Left colon (tissue), 2 donors: ENCODE measurements at places on chromosomes 16 and 17.

- no peak for DNase-seq
Measured at GRCh38 chr16:16019488-16019887, 70.1 kb downstream of the ABCC1 start.

- no peak for DNase-seq
Measured at GRCh38 chr16:77213542-77214106, 14.4 kb downstream of the SYCE1L start.

DNA sequence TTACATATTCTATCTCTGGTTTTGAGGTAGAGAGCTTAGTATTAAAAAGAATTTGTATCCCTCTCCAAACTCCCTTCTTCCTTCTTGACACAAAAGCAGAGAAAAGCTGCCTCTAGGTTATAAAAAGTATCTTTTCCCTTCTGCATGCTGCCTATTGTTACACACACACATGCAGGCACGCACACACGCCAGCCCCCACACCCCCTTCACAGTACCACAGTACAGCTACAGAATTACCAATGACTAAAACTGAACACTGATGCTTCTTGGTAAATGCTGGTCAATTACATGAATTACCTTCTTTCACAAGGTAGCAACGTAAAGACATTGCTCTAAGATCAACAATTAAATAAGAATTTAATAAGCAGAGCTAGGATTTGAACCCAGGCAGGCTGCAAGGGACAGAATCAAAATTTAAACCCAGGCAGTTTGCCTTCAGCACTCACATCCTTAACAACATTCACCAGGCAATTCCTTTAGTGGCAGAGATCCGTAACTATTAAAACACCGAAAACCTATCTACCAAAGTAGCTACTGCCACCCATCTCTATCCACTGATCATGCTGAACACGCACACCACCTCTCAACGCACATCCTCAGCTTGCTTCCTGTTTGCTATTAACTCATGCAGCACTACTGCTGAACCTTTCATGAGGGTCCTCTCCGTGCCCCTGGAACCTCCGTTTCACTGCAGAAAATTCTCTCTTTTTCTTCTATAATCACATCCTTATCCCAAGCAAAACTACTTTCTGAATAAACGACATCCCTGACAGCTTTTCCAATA, 37.8 kb downstream of the YWHAE start:
- DNase-seq = no peak

DNA sequence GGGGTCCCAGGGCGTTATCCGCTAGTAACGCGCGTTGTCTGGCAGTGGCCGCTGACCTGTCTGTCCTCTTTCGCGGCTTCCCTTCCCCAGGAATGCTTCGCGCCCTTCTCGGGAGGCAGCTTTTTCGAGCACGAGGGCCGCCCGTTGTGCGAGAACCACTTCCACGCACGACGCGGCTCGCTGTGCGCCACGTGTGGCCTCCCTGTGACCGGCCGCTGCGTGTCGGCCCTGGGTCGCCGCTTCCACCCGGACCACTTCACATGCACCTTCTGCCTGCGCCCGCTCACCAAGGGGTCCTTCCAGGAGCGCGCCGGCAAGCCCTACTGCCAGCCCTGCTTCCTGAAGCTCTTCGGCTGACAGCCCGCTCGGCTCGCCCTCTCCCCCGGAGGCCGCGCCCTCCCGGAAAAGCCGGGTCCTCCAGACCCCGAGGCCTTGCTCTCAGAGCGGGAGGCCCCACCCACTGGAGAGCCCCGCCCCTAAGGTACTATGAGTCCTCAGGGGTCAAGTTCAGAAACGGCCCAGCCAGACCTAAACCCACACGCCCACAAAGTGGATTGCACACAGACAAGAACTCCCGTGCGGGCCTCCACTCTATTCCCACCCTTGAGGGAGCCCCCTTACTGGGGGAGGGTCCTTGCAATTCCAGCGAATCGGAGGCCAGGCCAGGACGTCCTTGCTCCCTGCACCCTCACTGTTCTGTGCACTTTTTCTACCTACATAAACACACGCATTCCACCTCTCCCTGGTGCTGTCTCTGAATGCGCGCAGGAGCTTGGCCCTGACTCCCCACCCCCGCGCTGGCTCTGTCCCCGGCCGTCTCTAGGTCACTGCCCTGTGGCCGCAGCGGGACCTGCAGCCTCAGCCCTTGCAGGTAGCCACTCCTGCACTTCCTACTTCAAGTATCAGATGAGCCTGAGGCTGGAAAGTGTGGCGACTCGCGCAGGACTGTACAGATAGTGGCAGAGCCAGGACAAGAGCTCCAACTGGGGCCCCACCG, 5.4 kb upstream of the SLC5A2 start:
- DNase-seq = peak; percentile 92

GRCh38 chr17:8119581-8120519, 1.5 kb upstream of the ALOXE3 start:
- DNase-seq = peak; percentile 81

- no peak for DNase-seq
Measured at GRCh38 chr17:69142175-69142802, 594 bp upstream of the ABCA6 start.

GRCh38 chr17:70407506-70407905, 238.2 kb downstream of the KCNJ2 start:
- no peak for DNase-seq

DNA sequence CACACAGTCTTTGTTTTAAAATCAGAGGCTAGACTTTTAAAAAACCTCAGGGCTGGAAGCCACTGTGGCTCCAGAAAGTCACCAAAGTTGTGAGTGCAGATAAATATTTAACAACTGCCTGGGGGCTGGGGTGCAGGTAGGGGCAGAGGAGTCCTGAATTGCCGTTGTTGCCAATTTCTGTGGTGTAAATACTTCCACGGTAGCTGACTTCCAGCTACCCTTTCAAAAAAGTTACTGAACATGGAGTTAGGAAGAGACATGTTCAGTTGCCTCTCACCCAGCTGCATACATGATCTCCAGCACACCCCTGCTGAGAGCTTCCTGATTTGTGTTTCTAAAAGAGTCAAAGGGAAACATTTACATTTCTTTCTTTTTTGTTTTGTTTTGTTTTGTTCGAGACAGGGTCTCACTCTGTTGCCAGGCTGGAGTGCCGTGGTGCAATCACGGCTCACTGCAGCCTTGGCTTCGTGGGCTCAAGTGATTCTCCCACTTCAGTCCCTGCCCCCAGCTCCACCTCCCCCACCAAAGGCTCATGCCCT, 58.7 kb downstream of the PLXDC1 start:
- no peak for DNase-seq

DNA sequence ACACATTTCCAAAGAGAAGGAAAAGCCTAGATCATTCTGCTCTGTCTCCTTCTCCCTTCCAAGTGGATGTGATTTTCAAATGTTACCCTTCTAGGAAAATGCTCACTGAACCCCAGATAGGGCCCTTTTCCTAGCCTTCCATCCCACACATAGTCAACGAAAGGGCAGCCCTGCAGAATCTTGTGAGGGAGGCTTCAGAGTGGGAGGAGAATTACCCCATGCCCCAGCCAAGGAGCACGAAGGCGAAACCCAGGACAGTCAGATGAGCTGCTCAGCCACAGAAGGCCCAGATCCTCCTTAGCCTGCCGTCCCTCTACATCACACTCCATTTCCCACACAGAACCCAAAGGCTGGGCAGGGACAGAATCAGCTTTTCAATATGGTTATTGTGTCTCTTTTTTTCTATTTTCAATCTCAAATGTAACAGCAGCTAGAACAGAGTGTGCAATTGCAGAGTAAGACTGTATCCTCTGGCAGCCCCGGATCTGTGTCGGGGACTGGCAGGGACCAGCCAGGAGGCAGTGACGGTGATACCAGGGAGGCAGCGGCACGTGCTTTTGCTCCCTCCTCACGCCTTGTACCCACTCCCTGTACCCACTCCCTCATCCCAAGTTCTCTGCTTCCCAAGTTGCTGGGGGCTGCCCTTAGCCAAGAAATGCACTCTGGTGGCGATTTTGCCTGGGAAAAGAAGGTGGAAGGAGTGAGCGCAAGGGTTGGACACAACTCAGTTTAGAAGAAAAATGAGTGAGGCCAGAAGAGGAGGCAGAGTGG, 3.7 kb upstream of the SDK2 start:
- no peak for DNase-seq
